Fibroblast of skin of left quadriceps (primary cell): ENCODE measurements at places on chromosomes 5 and 9.

- DNase-seq: no peak
Measured at GRCh38 chr5:96236051-96236450, 197.0 kb downstream of the PCSK1 start.

DNA sequence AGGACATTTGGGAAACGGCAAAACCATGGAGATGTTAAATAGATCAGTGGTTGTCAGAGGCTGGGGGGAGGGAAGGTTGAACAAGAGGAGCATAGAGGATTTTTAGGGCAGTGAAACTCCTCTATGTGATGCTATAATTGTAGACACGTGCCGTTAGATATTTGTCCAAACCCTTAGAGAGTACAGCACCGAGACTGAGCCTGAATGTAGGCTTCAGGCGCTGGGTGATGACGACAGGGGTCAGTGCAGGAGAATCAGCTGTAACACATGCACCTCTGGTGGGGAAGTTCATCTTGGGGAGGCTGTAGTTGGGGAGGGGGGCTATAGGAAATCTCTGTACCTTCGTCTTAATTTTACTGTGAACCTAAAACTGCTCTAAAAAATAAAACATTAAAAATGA is 22.2 kb upstream of the CLPTM1L start:
- DNase-seq: no peak

GRCh38 chr5:31911291-31912265 is 262.5 kb downstream of the GOLPH3 start:
- DNase-seq: no peak

DNA sequence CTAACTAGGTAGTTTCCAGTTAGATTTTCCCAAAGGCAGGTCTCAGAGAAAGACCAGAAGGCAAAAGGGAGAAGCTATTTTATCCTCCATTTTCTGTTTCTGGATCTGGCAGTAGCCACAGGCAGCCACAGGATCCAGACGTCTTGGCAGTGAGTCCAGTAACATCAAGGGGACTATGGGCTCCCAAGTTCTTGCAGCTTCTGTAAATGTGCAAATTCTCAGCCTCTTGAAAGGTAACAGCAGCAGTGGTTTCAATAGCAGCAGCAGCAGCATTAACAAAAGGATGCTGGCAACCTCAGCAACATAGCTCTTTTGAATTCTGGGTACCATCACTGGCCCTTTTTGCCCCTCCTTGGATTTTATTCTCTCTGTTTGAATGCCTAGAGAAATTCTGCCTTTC is 27.1 kb upstream of the IL33 start:
- no peak for DNase-seq
